Stimulated activated CD4-positive, alpha-beta T cell treated with anti-CD3 and anti-CD28 coated beads, Interleukin-1b, Interleukin-23, amount 100 ng/mL, for 48 hours (primary cell): ENCODE measurements at places on chromosomes 1 and 21.

DNA sequence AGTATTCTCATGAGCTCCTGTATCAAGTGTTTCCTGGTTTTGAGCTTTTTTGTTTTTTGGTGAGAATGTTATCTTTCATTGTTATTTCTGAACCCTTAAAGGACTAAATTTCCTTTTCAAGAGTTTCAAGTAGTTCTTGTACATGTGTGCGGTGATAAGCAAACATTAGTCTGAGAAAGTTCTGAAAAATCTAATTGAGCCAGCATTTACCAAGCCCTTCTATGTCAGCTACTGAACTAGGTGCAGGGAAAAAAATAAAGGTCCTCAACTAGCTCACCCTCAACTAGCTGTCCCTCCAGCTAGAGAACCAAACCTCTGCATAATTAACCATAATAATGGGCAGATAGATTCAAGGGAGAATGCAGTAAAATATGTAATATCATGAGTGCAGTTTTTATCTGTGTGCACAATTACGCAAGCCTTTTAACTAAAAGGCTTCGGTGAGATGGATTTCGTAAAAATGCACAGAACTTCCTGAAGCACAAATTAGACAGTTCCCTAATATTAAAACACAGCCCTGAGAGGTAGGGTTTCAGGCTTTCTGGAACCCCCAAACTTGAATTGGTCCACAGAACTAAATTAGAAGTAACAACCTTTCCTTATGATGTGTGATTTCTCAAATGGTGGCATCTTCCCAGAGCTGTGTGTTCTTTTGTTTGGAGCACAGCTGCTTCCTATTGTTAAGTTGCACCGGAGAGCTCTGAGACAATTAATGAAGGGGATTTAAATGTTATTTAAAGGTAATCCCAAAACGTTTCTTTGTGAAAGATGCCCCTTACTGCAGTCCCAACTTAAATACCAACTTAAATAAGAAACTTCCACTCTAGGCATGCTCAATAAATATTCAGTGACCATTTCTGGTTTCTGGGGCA lies 165.8 kb downstream of the NFIA start:
- DNase-seq, result no peak

DNA sequence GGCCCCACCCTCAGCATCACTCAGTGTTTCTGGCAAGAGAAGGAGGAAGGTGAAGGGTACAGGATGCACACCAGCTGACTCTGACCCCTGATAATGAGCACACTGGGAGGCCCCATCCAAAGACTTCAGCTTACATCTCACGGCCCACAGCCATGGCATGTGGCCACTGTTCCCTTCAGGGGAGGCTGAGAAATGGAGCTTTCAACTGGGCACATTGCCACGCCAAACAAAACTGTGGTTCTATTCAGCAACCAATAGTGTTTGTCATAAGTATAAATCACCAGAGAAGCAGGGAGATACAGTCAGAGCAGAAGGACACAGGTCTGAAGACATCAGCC lies 12.7 kb upstream of the TRAF3IP3 start:
- DNase-seq, result no peak

- DNase-seq, result no peak
Measured at GRCh38 chr1:201381130-201381529, 3.6 kb upstream of the TNNT2 start.

GRCh38 chr1:20921285-20921684 lies 134.2 kb upstream of the HP1BP3 start:
- DNase-seq, result no peak

- DNase-seq, result no peak
Measured at GRCh38 chr1:78840453-78841271, 165.9 kb downstream of the ADGRL4 start.

DNA sequence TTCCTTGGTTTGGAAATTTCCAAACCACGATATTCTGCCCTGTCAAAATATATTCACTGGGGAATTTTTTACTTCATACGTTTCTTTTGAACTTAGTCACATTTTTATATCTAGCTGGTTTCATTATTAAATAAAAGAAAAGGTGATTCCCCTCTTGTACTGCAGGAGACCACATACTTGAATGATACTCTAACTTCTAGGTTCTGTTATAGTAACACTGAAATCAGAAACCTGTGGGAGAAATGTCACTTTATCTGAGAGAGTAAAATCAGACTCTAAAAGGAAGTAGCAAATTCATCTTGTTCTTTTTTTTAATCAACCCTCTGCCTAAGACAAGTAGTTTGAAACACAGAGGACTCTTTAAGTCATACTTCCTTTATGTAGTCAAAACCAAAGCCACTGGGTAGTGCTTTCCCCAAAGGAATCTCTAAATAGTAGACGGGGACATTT lies 34.4 kb downstream of the MRPL39 start:
- DNase-seq, result no peak

- no peak for DNase-seq
Measured at GRCh38 chr1:90318431-90318830, 323.5 kb downstream of the ZNF326 start.

DNA sequence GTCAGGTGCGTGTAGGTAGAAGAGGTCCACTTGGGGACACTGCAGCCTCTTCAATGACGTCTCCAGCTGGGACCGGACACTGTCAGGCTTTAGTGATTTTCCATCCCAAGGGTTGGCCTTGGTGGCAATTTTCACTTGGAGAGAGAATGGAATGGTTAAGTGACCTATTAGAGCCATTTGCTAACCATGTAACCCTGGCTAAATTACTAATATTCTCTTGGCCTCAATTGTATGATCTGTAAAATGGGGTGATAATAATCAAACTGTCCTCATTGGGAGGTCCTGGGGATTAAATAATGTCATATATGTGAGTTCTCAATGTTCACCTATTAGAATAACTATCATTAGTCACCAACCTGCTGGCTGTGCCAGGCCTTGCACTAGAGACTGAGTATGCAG lies 3.4 kb downstream of the AKR7A2 start:
- DNase-seq, result no peak

DNA sequence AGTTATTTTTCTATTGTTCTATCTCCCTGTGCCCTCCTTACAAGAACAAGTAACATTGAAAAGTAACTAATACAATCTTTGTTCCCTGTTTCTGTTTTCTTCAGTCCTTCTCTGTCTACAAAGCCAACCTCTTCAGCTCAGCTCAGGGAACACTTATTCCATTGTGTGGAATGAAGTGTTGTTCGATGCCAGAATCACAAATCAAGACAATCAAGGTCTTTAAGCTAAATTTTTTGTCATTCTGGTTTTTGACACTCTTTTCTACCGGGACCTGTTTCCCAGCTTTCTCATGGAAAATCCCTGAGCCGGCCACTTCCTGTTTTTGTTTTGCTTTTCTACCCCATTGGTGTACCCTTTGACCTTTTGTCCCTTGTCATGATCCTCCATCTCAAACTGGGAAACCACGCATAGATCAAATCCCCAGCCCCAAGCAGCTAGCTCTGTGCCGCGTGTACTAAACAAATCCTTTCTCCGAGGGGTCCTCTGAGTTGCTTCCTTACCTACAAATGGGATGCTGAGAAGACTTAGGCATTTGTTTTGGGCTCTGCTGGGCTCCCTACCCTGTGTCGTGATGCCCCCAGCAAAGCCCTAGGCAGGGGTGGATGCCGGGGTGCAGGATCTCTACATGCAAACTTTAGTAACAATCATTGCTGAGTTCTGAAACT lies 141.8 kb downstream of the TOMM20 start:
- DNase-seq, result no peak

DNA sequence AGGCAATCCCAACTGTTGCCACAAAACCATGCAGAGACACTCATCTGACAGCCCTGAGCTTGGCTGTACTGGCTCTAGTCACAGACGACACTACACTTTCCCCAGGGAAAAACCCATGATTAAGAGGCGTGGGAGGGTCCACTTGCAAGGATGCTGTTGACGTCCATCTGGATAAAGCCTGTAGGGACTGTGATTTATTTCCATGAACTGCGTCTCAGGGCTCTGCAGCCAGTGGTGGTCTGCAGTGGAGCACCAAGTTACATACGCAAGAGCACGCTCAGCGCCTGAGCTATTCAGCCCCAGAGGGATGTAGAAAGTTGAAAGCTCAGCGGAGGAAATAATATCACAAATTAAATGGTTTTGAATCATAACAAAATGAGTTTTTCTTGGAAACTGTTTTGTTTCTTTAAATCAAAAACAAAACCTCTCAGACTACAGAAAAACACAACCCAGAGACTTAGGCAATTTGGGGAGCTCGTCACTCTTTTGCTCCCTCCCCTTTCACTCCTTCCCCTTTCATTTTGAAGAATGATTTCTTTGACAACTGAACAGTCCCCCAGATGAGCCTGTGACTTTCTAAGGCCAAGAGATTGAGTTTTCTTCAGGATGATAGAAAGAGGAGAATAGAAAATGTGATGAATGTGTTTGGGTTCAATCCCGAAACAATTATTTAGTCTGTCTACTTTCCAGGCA lies 71.2 kb downstream of the NGF start:
- DNase-seq, result no peak

- DNase-seq, result no peak
Measured at GRCh38 chr1:38929476-38929875, 12.2 kb downstream of the RHBDL2 start.

- no peak for DNase-seq
Measured at GRCh38 chr1:59967780-59968179, 41.2 kb upstream of the CYP2J2 start.

DNA sequence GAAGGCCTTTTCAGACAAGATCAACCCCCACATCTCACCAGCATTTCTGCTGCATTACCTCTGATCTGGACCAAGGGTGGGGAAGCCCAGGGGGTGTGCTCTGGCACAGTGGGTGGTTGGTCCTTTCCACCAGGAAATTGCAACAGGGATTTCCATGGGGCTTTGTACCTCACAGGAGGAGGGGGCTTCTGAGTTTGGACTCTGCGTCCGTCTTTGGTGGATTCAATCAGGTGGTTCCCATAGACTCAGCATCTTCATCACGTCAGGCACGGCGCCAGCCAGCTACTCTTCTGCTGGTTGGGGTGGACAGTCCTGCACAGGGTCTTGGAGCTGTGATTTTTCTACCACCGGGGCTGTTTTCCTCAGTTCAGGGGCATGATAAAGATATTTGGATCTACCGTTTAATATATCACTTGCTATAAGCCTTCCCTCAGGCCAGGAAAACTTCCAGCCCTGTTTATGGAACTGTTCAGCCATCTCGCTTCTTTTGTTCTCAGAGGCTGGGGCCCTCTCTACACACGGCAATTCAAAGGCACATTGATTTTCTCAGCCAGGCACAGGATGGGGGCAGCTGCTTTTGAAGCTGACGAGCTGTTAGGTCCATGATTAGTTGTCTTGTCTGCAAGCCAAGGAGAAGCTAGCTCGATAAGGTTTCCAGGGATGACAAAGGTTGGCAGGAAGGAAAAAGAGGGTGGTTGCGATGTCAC lies 467.3 kb downstream of the CAMTA1 start:
- DNase-seq, result no peak

DNA sequence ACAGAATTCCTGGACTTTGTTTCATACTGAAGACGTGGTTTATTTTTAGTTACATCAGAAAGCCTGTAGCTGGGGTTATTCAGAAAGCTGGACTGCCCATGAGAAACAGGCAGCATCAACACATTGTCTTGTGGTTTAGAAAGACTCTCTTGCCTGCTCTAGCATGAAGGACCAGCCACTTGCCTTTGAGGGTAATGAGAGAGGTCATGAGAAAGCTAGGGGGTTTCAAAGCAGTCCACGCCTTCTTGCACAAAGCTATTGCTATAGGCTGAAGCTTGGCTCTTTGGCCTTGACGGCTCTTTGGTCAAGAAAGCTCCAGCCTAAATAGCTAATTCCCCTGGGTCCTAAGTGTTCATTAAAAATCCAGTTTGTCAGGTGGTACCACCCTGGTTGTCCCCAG lies 208.1 kb downstream of the PRDM2 start:
- no peak for DNase-seq

DNA sequence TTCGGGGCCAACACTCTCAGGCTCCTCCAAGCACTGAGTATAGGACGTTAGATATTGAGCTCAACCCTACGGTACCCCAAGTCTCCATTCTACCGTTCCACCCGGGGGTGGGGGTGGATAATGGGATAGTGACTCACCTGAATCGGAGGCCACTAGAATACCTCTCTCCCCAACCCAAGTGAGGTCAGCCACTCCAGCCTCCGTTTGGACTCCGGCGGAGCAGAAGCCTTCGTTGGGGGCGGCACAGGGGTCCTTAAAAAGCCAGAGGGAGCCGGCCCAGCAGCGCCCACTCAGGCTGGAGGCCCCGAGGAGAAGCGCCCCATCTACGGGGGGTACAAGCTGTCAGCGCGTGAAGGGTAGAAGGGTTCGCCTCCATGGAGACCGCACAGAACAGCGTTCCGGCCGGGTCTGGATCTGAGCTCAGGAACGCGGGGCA lies 556 bp downstream of the WDR77 start:
- DNase-seq, result no peak

GRCh38 chr1:61921435-61921834 lies 179.2 kb downstream of the PATJ start:
- no peak for DNase-seq

- no peak for DNase-seq
Measured at GRCh38 chr1:47298025-47298699, 15.8 kb downstream of the STIL start.
